Ureter (tissue), 1 donor: ENCODE measurements at places on chromosomes 2 and 18. TPM values are rescaled to one million over a fixed set of nuclear protein-coding genes. Genes with fewer than 3 reads are reported as not detected.

Gene HOXD12
- not detected for total RNA-seq

GRCh38 chr2:100235581-100235980 lies 86.7 kb downstream of the LONRF2 start:
- DNase-seq = no peak

GRCh38 chr2:227241005-227241404 lies 76.6 kb downstream of the COL4A3 start:
- DNase-seq = no peak

Gene EHD3
- total RNA-seq = 12.7 TPM

GRCh38 chr18:8176109-8176508 lies 433.1 kb upstream of the RAB12 start:
- no peak for DNase-seq

Gene CYTIP
- total RNA-seq = 15.8 TPM

DNA sequence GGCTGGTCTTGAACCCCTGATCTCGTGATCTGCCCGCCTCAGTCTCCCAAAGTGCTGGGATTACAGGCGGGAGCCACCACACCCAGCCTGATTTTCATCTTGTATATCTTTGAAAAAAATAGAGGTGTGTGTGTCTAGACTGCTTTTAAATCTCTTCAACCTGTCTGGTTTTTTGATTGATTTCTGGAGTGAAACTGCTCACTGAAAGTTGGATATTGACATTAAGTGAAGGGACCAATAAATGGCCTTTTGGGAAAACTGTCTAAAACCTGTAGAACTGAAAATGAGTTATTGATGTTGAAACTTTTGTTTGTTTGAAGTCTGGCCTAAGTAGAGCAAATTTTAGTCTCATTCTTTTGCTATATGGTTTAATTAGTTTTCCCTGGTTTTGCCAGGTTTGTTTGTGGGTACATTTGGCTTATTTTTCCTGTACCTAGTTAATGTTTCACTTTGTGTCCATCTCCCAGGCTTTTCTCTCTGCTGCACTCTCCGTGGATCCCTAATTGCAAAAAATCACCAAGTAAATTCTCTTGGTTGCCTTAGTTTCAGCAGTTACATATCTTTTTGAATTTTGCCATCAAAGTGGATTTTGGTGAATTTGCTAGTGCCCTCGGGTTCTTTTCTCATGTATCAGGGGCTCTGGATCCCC lies 144.3 kb downstream of the MAP4K4 start:
- no peak for DNase-seq

Gene TUBA4B
- total RNA-seq = not detected

GRCh38 chr18:77054606-77055428 lies 77.8 kb downstream of the MBP start:
- DNase-seq = peak; percentile 84

DNA sequence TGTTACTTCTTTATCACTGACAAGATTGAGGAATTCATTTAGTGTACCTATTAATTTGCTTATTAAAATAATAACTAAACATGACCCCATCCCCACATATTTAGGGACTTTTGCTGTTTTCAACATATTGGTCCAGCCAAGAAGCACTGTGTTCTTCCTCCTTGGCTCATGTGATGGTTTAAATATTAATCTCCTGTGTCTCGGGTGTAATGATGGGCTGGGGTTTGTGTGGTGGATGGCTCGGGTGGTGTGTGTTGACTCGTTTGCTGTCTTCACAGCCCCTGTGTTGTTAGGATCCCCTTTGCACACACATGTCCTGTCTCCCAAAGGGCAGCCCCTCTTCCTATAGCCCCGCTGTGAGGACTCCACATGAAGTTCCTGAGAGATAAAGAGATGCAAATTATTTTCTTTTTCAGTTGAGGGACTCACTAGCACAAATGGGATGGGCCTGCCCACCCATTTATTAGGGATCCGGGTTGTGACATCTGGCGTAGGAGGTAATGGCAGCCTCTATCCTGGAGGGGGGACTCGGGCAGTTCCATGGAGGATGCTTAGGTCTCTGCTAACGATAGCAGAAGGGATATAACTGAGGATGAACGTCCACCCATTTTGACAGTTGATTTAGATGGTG lies 53.4 kb downstream of the FHOD3 start:
- no peak for DNase-seq

DNA sequence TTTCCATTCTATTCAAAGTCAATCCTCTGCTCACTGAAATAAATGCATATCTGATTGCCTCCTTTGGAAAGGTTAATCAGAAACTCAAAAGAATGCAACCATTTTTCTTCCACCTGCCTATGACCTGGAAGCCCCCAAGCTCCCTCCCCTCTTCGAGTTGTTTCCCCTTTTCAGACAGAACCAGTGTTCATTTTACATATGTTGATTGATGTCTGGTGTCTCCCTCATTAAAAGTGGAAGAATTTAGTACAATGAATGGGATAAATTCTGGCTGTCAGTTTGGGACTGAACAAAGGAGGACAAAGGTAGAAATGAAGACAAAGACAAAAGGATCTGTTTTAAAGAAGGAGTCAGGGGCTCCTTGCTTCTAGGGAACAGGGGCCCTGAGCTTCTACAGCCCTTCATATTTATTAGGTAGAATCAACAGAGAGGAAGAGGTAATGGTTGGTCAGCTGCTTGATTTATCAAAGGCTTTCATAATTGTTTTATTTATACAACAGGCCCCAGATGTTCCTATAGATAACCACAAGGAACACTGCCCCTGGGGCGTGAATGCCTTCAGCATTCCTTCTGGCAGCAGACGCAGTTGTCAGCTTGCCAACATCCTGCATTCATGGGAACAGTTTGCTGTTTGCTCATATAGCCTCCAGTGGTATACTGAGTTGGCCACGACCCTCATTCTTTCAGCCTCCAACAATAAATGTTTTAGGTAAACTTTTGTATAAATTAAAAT lies 949.8 kb upstream of the LRATD1 start:
- DNase-seq = no peak

DNA sequence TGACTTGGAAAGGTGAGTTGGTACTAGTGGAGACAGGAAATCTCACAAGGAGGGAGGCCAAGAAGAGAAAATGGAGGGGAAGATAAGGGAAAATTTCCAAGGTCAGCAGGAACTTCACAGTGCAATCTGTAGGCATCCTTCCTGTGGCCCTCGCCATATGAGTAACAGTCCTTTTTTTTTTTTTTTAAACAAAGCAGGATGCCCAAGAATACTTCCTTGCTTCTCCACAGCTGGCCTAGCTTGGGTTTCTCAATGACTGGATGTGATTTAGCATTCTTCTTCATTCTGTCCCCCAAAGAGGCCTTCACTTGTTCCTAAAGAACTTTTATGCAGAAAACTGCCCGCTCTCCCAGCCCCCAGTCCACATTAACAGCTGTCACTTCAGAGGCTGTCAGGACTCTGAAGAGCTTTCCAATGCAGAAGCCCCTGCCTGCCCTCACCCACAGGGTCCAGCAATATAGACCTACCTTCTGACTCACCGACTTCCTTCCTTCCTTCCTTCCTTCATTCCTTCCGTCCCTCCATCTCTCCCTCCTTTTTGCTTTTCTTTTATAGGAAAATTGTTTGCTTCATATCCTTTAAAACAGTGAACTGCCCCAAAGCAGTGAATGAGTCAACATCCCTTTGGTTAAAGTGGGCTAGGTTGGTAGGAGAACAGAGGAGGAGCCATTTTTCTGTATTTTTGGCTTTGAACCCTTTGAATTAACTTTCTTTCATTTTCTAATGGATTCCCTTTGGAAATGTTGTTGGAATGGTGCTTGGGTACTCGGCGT lies 172.0 kb downstream of the MGAT5 start:
- no peak for DNase-seq

Gene SERPINB12
- not detected for total RNA-seq

- no peak for DNase-seq
Observed at GRCh38 chr2:240628507-240628807, 3.2 kb downstream of the GPR35 start.

DNA sequence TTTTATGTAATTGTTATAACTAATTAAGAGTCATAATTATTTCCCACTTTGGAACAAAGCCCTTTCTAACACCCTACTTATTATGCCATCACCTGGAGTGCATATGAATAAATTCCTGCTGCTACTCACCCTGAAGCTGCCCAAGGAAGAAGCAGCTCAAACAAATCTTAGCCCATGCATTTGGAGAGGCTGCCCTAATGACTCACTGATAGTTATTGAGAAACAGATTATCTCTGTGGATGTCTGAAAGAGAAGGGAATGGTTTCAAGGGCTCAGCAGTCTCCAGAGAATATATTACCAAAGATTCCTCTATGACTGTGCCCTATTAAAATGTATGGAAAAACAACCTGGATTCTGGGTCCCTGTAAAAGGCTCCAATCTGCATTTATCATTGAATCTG lies 81.0 kb downstream of the GPR39 start:
- no peak for DNase-seq

Gene EVX2
- not detected for total RNA-seq

DNA sequence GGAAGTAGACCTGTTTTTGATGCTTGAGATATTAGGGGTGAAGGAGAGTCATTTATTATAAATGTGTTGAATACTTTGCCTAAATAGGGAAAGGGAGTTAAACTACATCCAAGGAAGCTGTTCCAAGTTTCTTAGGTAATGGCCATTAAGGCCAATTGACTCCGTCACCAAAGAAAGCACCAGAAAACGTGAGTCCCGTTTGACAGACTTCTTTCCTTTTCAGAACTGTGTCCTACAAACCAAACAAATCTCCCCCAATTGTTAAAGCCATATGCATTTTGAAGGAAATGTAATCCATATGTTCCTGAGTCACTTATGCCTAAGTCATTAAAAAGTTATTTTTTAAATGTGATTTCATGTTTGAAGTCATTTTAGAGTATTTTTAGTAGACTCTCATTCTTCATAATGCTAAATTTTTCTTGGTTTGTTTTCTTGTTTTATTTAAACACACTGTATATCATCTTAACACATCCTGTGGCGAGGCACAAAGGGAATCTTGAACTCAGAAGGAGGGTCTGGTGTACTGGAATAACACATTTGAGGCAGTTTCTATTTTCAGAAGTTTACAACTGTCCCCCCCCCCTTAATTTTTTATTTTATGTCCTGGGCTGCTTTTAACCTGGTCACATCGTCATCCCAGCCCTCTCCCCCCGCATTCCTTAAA lies 133.7 kb downstream of the RHBDD1 start:
- no peak for DNase-seq

Gene C2orf80
- total RNA-seq = not detected

DNA sequence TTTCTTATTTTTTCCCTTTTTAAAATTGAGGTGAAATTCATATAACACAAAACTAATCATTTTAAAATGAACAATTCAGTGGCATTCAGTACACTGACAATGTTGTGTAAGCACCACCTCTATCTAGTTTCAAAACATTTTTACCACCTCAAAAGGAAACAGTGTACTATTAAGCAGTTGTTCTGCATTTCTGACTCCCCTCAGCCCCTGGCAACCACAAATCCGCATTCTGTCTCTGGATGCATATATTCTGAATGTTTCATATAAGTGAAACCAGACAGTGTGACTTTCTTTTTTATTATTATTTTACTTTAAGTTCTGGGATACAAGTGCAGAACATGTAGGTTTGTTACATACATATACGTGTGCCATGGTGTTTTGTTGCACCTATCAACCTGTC lies 19.2 kb upstream of the TANK start:
- DNase-seq = no peak

Gene ADNP2
- 28.0 TPM for total RNA-seq

Gene FAP
- total RNA-seq = 3.0 TPM

Gene PLEK
- total RNA-seq = 3.7 TPM

DNA sequence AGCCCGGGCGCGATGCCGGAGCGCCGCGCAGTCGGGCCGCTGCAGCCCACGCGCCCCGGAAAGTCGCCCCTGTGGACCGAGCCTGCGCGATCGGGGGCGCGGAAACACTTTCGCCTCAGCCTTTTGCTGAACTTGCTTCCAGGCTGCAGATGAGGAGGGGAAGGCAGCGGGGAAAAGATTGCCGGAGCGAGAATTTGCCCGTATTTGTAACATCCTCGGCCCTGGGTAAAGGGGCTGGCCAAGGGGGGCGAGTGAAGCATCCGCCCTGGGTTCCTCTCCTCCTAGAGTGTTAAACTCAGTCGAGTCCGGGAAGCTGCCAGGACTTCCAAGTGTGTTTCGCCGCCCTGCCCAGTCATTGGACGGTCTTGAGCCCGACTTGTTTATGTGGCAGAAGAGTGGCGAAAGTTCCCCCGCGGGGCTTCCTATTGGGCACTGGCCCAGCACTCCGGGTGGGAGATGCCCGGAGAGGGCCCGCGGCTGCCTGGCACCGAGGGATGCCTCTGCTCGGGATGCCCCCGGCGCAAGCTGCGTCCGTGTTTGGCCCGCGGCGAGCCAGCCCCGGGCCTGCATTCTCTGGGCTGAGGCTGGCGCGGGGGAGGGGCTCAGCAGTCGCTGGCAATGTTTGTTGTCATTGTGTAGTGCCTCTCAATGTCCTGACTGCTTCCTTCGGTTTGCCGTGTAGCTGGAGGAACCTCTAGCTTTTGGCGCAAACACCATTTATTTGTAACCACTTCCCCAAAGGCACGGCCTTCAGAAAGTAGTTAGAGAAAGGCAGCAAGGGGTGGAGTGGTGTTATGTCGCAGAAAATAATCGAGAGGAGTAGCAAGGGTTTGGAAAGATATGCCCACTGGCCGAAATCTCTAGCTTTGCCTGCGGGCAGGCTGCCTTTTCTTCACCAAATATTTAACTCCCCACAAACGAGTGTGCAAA lies 1.1 kb downstream of the CYBRD1 start:
- DNase-seq = peak; percentile 72

GRCh38 chr2:58427572-58428095 lies 186.5 kb upstream of the FANCL start:
- DNase-seq = no peak

GRCh38 chr2:143088388-143088787 lies 40.8 kb upstream of the ARHGAP15 start:
- DNase-seq = no peak

Gene ONECUT2
- total RNA-seq = 0.03 TPM

Gene ZNF24
- total RNA-seq = 53.2 TPM

Gene LIMS2
- 112 TPM for total RNA-seq

- peak; percentile 51 for DNase-seq
Observed at GRCh38 chr18:34322365-34323289, 97.9 kb upstream of the NOL4 start.

Gene SMAD4
- total RNA-seq = 118 TPM

- DNase-seq = no peak
Observed at GRCh38 chr2:74174909-74175308, 3.8 kb downstream of the MOB1A start.

DNA sequence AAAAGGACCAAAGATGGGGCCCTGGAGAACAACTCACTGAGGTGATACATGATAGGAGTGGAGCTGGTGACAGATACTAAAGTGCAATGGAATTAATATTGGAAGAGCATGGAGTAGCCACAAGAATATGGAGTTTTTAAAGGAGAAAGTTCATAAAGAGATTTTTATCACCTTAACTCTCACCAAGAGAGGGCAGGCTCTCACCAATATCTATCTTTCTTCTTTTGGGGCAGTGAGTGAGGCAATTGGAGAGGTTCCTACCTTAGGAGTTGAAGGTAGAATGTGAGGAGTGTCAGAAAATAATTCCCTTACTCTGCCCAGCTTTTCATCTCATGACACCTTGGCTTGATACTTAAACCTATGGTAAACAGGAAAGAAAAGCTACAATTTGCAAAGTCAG lies 233.7 kb upstream of the CWC22 start:
- DNase-seq = no peak

- DNase-seq = no peak
Observed at GRCh38 chr2:204074456-204074855, 137.9 kb downstream of the ICOS start.
